Suppressor macrophage (primary cell): ENCODE measurements at places on chromosomes 7 and 10.

GRCh38 chr7:45625067-45625466 lies 50.9 kb downstream of the ADCY1 start:
- DNase-seq, result no peak

GRCh38 chr10:96482815-96483588 lies 30.7 kb downstream of the TLL2 start:
- DNase-seq, result no peak

DNA sequence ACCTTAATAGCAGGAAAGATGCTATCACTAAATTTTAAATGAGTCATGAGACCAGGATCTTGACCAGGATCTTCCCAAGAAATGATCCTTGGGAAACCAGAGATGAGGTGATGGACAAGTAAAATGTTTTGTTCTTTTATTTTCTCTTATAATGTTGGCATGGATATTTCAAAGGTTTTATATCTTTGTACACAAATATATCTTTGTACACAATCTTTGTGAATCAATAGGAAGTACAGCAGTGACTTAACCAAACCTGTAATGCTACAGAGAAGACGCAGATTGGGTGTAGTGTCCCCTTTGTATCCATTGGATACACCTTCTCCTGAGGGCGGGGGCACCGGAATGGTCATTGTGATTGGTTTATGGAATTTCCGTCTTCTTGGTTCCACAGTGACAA lies 180.1 kb upstream of the CCDC6 start:
- DNase-seq, result no peak

- DNase-seq, result no peak
Observed at GRCh38 chr7:144057954-144058353, 9.2 kb downstream of the OR2A5 start.

GRCh38 chr10:132982301-132982989 lies 40.1 kb upstream of the CFAP46 start:
- DNase-seq, result no peak
